CD4-positive, alpha-beta T cell treated with Interleukin-6 at 100 ng/mL for 8 hours (primary cell): ENCODE measurements at places on chromosomes 11 and 22.

DNA sequence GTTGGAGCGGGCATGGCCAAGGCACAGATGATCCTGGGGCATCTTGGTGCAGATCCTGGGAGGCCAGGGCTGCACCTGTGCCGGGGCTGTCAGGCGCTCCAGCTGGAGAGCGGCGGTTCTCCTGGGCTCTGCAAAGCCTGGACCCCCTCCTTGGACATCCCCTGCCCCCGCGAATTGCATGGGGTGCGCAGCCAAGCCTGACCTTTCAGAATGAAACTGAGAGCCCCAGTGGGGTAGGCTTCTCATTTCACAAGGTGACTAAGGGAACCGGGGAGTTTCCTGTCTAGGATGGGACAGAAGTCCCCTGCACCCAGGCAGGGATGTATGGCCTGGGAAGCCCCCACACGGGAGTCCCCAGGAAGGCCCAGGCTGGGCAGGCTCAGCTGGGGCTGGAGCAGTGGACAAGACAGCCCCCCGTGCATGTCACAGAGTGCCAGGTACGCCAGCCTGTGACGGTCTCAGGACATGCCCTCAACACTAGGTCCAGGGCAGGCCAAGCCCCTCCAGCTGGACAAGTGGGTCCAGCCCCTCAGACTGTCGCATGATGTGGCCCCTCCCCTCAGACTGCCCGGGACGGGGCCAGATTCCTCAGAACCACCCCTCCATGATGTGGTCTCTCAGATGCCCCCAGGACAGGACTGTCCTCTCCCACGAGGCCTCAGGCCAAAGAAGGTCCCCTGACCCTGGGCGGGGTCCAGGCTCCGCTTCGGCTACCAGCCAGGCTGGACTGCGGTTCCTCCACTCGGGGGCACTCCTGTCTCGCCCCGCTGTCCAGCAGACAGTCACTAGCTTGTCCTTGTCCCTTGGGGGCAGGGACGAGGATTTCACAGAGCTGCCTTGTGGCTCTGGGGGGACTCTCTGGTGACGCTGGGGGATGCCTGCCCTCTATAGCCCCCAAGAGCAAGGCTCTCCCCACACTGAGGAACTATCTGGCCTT is 2.3 kb downstream of the LSP1 start:
- DNase-seq: no peak

DNA sequence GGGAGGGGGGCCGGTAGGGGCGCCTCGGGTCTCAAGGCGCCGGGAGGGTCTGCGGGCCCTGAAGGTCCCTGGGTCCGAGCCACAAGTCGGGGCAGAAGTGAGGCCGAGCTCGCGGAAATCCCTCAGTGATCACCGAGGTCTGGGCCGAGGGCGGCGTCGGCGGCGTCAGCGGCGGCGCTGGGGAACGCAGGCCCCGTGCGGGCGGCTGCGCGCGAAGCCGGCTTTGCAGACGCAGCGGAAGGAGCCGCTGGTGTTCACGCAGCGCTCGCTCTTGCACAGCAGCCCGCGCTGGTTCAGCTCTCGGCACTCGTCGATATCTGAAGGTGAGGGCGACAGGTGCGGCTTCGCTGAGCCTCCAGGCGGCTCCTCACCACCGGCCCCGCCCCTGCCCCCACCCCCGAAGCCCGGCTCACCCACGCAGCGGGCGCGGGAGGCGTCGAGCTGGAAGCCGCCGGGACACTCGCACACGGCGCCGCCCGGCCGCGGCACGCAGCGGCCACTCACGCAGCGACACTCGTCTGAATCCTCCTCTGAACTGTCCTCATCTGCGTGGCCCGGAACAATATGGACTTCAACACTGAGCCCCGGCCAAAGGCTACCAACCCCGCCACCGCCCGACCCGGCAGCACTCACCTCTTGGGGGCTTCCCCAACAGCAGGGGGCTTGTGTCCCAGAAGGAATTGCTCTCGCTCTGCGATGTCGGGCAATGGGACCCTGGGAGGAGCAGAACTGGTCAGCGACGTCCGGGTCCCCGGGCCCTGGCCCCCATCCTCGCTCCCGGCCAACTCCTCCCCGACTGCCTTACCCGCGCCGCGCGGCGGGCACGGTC is 14.2 kb downstream of the SCYL1 start:
- no peak for DNase-seq

DNA sequence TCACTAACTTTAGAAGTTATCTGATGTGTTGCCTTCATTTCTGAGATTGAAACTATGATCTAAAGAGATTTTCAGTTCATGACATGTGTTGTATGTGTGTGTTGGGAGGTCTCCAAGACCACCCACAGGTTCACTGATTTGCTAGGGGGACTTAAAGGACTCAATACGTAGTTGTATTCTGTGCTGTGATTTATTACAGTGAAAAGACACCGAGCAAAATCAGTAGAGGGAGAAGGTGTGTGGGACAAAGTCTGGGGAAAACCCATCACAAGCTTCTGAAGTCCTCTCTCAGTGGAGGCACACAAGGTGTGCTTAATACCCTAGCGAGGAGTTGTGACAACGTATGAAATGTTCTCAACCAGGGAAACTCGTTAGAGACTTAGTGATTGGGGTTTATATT is 35.6 kb downstream of the RNF169 start:
- DNase-seq: no peak

DNA sequence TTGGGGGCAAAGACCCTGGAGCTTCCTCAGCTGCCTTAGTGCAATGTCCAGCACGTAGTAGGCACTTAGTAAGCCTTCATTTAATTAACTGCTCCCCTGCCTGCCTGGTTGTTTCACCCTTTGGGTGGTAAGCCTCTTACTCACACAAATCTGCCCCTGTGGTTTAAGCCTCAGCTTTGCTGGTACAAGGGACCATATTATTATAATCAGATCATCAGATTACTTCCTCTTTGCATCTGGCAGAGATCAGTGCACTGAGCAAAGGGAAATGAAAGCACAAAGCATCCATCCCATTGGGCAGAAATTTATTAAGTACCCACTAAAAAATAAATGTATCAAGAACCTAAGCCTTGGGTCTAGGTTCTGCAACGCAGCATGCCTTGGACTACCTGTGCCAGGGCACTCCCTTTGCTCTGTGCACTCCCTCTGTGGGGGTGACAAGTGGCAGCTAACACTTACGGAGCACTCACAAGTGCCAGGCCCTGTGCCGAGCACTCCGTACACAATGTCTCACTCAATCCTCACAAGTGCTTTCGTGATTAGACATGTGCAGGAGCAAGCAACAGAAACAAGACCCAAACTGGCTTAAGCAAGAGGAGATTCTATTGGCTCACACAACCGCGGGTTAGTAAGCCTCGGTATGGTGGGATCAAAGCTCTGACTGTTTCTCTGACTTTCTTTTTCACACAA is 34.9 kb upstream of the DAGLA start:
- no peak for DNase-seq

DNA sequence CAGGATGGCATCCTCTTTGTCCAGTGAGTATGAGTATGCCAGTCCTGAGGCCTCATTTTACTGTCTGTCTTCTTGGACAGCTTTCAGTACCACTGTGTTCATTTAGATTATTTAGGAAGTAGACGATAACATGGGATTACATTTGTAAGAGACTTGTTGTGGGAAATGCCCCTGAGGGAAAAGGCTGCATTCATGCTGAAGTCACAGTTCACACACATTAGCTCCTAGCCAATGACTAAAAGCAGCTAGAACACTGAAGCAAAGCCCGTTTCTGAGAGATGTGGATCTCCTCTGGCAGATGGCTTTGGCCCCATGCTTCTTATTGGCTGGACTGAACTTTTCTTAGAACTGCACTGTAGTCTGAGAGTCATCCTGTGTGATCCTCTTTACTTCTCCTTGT is 242.4 kb downstream of the FAM76B start:
- DNase-seq: no peak

- DNase-seq: no peak
These were observed 7.5 kb upstream of the CASTOR1 start for GRCh38 chr22:30296833-30297232.
